Cortex of kidney (tissue), 1 donor: ENCODE measurements at places on chromosomes 1 and 21.

DNA sequence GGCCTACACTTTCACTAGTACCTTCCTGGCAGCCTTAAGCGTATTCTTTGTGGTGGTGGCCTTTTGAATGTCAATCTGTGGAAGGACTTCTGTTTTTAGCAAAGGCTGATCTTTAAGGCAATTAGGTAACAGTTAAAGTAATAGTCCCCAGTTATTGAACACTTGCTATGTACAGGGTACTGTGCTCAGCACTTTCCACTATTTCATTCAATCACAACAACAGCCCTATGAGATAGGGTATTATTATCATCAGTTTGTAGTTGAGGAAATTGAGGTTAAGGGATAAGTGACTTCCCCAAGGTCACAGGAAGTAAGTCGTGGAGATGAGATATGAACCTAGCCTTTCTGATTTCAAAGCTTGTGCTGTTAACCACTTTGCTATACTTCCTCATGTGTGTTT, 185.7 kb downstream of the ST6GALNAC3 start:
- DNase-seq: no peak

DNA sequence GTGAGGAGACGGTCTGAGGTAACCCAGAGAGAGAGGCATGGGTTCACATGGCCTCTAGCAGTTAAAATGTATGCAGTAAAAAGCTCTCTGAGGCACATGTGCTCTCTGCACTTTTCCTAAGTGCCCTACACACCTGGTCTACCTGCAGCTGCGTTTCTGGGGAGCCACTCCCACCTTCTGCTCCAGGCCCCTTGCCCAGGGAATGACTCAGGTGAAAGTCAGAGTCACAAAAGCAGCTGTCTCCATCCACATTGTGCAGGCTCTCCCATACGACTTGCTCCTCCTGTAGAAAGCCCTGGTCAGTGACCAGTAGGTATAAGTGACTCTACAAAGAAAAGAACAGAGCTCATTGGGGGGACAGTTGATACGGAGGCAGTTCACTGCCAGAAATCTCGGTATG, 8.8 kb downstream of the MINDY1 start:
- no peak for DNase-seq

DNA sequence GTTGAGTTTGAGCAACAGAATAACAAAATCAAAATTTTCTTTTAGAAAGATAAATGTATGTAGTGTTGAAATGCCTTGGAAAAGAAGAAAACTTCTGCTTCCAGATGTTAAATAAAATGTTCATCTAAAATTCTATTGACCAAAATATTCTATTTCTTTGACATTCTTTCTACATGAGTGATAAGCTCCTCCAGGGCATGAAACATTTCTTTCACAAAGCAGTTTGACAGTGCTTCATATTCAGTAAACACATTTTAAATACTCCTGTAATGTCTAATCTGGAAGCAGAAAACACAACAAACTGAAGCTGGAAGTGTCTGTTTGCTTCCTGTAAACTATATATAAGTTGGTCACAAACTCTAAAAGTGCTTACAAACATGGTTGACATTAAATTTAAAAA, 61.5 kb downstream of the RGS21 start:
- DNase-seq: no peak

- no peak for DNase-seq
Measured at GRCh38 chr1:87140831-87141540, 187.7 kb upstream of the LMO4 start.

DNA sequence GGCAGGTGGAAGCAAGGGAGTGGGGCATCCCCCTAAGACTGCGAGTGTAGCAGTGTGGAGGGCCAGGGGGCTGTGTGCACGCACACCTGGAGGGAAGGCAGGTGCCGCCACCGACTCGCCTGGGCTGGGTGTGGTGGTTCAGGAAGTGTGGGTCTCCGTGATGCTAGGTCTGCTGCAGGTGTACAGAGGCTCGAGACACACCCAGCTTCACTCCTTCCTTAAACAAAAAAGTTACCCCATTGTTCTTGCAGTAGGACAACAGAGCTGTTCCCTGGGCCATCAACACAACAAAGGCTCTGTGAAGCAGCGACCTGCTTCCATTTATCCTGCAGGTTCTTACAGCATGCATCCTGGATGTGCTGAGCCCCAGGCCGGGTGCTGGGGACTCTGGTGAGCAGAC, 100.4 kb upstream of the TMEM51 start:
- no peak for DNase-seq

- DNase-seq: no peak
Measured at GRCh38 chr1:2383576-2383975, 7.8 kb downstream of the MORN1 start.

DNA sequence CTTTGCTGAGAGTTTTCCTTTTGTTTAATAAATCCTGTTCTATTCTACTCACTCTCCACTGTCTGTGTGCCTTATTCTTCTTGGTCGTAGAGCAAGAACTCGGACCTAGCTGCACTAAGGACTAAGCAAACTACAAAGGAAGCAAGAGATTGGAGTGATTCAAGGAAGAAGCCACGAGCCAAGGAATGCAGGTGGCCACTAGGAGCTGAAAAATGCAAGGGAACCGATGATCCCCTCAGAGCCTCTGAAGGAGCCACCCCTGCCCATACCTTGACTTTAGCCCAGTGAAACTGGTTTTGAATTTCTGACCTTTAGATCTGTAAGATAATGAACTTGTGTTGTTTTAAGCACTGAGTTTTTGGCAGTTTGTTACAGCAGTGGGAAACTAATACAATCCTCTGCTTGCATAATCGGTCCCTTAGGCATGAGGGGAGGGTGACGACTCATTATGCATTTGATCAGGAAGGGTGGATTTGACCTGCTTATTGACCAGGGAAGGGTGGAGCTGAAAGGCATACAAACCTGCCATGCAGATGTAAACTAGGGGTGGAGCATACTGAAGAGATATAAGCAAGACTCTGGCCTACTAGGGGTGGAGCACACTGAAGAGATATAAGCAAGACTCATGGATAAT, 6.2 kb upstream of the CA6 start:
- DNase-seq: no peak
